ENCODE measurements at places on chromosomes 2 and 18.

GRCh38 chr2:191030521-191031154 lies 16.7 kb upstream of the STAT1 start:
- DNase-seq: peak; percentile 61

DNA sequence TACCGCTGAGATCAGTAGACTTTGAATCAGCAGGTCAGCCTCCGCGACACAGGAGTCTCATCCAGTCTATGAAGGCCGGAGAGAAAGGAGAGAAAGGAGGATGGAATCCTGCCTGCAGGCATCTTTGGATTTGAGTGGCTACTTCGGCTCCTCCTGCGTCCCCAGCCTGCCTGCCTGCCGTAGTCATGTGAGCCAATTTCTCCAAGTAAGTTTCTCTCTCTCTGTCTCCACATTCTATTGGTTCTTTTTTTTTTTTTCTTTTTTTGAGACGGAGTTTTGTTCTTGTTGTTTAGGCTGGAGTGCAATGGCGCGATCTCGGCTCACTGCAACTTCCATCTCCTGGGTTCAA lies 16.7 kb downstream of the PDCD1 start:
- DNase-seq: no peak

- DNase-seq: no peak
Observed at GRCh38 chr18:75341897-75342296, 85.6 kb downstream of the SMIM21 start.

GRCh38 chr2:19033240-19033639 lies 325.2 kb downstream of the OSR1 start:
- no peak for DNase-seq

- no peak for DNase-seq
Observed at GRCh38 chr18:65093346-65093745, 657.5 kb upstream of the CDH7 start.

GRCh38 chr2:187252063-187252462 lies 196.0 kb downstream of the CALCRL start:
- DNase-seq: no peak

GRCh38 chr2:195472501-195473234 lies 184.4 kb upstream of the SLC39A10 start:
- no peak for DNase-seq

DNA sequence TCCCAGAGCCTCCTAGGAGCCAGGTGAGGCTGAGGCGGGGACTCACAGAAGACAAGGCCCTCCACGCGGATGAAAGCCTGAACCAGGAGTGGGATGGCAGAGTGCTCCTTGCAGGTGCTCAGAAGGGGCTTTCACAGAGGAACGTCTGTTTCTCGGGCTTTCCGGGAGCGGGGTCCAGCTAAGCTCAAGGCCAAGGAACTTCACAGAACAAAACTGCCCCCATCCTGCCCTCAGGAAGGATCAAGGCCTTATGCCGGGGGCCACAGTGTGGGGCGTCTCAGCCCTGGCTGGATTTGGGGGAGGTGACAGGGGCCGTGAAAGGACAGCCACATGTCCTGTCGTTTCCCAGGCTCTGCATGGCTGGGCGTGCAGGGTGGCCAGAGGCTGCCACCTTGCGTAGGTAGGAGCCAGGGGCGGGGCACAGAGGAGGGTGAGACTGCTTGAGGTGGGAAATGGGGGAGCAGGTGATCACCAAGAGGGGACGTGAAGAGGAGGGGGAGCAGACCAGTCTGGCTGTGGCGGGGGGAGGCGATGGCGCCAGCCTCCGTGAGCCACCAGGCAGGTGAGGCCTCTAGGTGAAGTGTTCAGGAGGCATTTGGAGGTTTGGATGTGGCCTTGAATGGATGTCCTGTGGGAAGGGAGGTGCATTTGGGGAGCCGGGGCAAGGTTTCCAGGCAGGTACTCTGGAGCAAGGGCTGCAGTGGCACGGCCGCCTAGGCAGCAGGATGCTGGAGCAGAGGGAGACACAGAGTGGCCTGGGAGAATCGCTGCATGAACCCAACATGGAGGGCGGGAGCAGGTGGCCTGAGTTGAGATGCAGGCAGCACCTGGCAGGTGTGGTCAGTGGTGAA lies 79.1 kb downstream of the TWIST2 start:
- no peak for DNase-seq

DNA sequence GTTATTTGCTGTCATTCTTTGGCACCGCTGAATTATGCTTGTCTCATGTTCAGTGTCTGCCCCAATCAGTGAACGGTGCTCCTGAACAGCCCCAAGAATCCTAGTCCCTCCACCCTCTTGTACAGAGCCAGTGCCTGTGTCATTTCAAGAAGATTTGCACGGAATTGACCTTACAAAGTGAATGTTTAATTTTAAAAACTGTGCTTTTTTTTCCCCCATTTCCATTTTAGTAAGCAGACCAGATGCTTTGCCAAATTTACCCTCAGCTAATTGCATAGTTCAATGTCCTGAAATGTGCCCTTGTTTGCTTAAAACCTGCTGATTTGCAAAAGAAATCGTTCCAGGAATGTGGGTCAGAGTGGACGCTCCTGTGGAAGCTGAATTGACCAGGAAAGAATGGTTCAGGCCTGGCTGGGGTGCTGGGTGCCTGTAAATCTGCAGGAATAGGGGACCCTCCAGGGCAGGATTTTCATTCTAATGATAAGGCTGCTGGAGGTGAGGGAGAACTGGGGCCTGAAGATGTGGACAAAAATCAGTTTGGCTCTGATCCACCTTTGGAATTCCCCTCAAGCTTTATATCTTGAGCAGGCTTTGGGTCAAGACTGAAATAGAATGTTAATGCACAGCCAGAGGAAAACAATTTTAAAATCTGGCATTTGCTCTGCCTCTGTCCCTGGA lies 20.1 kb downstream of the TMEM17 start:
- peak; percentile 61 for DNase-seq

GRCh38 chr18:6941996-6942395 lies 175.6 kb downstream of the LAMA1 start:
- DNase-seq: no peak

DNA sequence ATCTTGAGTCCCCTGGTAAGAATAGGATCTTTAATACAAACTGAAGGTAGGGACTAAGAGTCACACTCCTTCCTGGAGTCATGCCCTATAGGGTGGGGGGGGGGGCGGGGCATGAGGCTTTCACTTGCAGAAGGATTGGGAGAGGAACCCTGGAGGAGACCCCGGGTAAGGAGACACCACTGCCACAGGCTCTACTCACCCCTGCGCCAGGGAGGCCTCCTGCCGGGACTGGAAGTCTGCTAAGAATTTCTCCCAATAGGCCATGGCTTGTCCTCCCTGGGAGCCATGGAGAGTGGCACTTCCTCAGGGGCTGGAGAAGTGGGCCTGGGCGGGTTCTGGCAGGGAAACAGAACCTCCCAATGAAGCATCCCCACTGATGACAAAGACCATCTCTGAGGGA lies 645.3 kb upstream of the RAB6C start:
- DNase-seq: no peak

GRCh38 chr2:79702905-79703304 lies 190.1 kb downstream of the CTNNA2 start:
- no peak for DNase-seq

- DNase-seq: no peak
Observed at GRCh38 chr2:3173031-3173430, 204.6 kb downstream of the EIPR1 start.

- DNase-seq: no peak
Observed at GRCh38 chr2:50727636-50728339, 304.1 kb downstream of the NRXN1 start.

GRCh38 chr2:134226601-134227000 lies 27.3 kb upstream of the MGAT5 start:
- no peak for DNase-seq

GRCh38 chr2:193743089-193743488 lies 1548.4 kb upstream of the TMEFF2 start:
- no peak for DNase-seq

- no peak for DNase-seq
Observed at GRCh38 chr2:608711-609110, 68.5 kb downstream of the TMEM18 start.

- DNase-seq: no peak
Observed at GRCh38 chr2:113104054-113104611, 23.3 kb upstream of the IL1RN start.

DNA sequence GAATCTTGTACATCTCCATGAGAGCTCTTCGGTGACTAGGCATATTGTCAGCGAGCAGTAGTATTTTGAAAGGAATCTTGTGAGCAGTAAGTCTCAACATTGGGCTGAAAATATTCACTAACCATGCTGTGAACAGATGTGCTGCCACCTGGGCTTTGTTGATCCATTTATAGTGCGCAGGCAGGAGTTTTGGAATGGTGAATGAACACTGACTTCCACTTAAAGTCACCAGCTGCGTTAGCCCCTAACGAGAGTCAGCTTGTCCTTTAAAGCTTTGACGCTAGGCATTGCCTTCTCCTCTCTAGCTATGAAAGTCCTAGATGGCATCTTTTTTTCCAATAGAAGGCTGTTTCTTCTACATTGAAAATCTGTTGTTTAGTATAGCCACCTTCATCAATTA lies 4.1 kb downstream of the ASB1 start:
- DNase-seq: no peak

DNA sequence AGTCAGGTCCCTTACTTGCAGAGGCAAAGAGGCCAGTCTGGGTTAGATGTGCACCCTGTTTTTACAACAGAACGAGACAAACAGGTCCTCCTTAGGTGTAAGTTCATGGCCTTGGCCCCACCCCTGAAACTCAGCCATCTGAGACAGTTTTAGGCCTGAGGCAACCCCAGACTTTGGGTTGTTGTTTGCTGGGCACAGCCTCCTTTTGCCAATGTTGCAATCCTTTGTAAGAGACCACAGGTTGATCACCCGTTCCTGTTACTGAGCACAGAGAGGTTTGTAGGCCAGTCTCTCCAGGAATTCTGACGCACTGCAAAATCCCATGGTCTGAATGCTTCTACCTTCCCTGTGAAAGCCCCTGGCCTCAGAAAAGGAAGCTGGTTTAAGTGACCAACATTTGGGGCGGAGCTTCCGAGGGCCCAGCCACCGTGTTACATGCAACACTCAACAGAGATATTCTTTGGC lies 15.5 kb upstream of the IL1RN start:
- no peak for DNase-seq

- no peak for DNase-seq
Observed at GRCh38 chr2:5894355-5894754, 202.2 kb downstream of the SOX11 start.

DNA sequence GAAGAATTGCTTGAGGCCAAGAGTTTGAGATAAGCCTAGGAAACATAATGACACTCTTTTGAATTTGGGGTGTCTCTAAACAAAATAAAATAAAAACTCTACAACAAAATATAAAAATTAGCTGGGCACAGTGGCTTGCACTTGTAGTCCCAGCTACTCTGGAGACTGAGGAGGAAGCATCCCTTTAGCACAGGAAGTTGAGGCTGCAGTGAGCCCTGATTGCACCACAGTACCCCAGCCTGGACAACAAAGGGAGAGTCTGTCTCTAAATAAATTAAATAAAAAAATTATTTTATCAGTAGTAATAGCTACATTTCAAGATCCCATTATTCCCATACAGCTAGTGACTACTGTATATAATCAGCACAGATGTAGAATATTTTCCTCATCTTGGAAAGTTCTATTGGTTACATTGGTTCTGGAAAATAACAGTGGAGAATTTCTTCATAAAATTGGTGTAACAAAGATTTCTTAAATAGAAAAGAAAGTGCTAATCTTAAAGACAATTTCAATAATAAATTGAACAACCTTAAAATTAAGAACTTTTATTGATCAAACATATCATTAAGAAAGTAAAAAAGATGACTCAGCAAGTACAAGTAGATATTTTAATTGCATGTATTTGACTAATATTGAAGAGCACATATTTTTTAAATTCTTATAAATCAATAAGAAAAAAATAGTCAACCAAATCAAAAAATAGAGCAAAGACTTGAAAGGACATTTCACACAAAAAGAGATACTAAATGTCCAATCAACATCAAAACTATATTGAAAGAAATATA lies 90.4 kb upstream of the KYNU start:
- DNase-seq: no peak

DNA sequence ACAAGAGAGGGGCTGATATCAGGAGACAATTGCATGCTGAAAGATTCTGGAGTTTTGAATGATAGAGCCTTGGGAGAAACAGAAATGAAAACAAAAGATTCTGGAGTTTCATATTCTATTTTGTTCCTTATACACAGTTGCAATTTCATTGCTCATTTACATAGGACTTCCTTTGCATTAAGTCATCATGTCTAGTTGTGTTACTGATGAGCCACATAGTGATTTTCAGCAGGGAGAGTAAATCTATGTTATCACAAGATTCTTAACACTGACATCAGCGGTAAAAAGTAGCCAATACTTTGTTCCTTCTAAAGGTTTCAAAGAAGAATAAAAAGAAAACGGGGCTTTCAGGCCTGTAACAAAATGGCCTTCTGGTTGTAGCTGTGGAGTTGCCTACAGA lies 7.1 kb downstream of the ADAM17 start:
- peak; percentile 48 for DNase-seq

- peak; percentile 7 for DNase-seq
Observed at GRCh38 chr2:122031544-122032263, 276.3 kb downstream of the TSN start.

DNA sequence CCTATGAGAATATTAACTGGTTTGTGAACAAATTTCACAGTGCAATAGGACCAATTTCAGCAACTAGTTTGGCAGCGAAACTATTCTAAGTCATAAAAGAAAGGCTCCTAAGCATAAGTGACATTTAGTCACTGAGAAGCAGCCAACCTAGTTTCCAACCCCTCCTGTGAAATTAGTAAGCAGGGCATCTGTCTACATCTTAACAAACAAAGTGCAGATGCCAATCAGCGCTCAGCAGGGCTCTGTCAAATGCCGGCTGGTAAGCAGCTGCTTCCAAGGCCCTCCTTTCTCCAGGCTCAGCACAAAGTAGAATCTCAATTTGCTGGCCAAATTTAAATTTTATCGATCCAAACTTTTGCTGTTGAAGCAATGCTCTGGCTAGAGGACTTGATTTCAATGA lies 124.7 kb downstream of the ICOS start:
- DNase-seq: no peak

- no peak for DNase-seq
Observed at GRCh38 chr2:28505361-28505760, 9.5 kb downstream of the PLB1 start.

DNA sequence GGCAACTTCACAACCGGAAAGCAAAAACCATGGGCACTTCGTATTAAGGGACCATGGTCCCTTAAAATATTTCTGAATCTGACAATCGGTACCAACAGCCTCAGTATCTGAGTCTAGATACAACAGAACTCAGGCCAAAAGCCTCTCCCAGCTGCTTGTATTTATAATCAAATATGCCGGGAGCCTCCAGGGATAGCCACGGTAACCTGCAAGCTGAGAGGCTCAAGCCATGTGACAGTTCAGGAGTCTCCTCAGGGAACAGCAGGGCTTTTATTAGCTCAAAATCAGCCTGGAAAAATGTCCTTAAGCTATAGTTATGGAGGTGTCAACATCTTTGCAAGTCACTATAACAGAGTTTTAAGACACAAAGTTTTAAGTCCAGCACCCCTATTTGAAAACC lies 352.8 kb upstream of the GYPC start:
- no peak for DNase-seq

- no peak for DNase-seq
Observed at GRCh38 chr2:228673876-228674554, 492.5 kb upstream of the SPHKAP start.

Data from fibroblast of lung (primary cell).